ENCODE measurements at places on chromosomes 6 and 20.

DNA sequence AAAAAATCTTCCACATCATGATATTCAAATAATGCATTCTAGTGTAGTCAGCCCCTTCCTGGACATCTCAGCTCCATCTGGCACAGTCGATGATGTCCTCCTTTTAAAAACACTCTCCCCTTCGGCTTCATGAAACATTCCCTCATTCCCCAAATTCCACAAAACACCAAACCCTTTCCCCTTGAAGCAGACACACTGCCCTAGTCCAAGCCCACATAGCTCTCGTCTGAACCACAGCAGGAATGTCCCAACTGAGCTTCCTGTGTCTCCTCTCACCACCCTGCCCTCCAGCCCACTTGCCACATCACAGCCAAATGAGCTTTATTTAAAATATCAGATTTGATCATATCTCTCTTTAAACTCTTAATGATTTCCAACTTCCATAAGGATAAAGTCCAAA lies 106.4 kb upstream of the CARMIL1 start:
- no peak for DNase-seq

DNA sequence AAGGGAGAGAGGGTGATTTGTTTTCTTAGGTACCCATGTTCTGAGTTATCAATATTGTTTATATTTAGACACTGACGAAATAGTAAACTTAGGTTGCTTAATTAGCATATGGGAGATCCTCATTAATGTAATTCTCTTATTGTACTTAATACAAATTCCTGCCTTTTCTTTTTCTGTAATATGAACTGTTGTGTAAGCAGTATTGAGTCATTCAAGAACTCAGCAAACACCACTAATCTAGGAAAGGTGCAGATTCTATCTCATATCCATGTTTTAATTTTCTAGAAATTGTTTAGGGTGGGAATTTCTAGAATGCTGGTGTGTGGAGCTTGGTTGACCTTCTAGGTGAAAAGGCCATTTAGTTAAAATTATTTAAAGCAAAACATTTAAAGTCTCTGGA lies 216.0 kb downstream of the ZFAND3 start:
- DNase-seq = no peak

DNA sequence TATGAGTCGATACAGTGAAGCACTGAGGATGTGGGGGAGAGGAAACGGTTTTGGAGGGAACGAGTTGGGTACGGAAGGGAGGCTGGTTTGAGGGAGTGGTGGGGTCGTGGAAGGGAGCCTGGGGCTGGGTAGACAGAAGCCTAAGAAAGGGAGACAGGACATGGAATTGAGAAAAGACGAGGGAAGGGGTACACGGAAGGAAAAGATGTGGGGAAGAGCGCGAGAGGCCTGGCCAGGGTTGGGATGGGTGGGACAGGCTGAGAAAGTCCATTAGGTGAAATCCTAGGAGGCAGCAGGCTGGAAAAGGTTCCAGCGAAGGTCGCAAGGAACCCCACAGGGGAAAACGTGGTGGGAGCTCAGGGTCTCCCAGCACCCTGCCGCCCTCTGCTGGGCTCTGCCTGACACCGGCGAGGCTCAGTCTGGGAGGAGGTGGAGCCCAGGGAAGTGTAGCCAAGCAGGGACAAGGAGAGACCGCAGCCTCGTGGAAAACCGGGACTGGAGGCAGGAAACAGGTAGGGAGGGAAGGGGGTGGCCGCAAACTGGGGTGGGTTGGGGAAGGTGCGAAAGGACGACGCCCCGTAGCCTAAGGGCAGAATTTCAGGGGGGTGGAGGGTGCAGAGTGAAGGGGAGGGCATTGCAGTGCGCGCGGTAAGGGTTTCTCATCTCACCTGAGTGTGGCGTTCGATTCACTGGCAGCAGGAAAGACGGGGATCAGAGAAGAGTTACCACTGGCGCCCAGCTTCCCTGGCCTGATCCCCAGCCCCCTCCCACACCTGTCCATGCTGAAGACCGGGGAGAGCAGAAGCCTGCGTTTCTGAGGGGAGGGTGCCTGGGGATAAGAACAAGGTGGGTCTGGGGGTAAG lies 4.3 kb downstream of the GABBR1 start:
- DNase-seq = peak; percentile 81

- DNase-seq = peak; percentile 5
Observed at GRCh38 chr6:145015739-145016558, 719.4 kb downstream of the EPM2A start.

DNA sequence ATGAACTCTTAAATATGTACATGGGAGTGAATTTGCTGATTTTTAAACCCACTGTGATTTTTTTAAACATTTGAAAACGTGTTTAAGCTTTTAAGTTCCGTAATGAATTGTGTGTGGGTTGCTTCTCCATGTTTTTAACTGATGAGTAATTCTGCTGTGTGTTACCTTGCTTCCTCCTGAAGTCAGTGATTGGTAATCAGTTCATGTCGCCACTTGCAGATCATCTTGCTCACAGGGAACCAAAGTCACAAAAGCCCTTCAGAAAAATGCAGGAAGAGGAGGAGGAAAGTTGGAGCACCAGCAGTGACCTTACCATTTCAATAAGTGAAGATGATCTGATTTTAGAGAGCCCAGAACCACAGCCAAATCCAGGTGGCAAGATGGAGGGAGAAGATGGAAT lies 36.7 kb downstream of the KIZ start:
- no peak for DNase-seq

GRCh38 chr6:170227996-170228945 lies 62.6 kb downstream of the DLL1 start:
- no peak for DNase-seq

GRCh38 chr6:111423055-111423633 lies 59.9 kb downstream of the REV3L start:
- no peak for DNase-seq

DNA sequence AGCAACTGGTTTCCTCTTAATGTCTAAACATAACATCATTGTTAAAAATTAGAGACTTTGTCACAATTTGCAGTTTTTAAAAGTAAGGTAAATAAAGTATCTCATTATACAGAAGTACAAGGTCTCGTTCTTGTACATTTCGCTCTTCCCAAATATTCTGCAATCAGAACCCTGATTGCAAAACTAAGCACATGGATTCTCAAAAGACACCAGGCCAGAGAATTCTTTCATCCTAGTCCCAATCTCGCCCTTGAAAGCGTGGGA lies 355 bp upstream of the AKAP7 start:
- DNase-seq = no peak

- DNase-seq = no peak
Observed at GRCh38 chr6:153767127-153767526, 271.9 kb upstream of the OPRM1 start.

DNA sequence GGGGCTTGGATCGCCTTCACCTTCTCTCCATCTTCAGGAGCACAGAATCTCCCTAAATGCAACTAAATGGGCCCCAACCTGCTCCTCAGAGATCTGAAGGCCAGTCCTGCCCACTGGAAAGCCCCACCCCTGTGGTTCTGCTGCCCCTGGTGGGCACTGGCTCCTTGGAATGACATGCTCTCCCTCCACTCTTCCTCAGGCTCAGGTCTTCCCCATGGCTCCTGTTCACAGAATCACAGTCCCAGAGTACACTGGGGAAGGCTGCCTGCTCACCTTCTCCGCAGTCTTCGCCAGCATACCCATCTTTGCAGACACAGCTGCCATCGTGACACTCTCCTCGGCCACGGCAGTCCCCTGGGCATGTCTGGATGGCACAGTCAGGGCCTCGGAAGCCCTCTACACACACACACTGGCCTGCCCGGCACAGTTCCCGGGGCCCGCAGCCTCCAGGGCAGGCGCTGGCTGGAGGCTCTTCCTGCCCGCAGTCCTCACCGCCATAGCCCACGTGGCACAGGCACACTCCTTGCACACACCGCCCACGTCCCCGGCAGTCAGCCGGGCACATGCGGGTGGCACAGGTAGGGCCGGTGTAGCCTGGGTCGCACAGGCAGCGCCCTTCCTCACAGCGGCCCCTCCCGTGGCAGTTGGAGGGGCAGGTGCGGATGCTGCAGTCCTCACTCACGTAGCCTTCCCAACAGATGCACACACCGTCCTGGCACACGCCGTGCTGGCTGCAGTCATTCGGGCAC lies 13.6 kb downstream of the TNXB start:
- DNase-seq = no peak

DNA sequence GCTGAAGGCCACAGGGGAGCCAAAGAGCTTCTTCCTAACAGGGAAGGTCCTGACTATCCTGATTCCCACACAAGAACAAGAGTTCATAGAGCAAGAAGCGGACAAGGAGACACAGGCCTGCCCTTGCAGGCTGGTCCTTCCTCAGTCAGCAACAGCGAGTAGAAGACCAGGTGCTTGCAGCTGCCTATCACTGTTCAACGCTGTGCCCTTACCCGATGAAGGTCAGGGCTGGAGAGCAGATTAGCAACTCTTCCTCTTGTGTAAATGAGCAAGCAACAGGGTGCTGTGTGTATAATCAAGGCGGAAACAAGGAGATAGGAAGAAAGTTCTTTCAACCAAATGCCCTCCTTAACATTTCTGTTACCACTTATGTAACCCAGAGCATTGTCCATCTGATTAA lies 115.3 kb upstream of the SPACA1 start:
- no peak for DNase-seq

DNA sequence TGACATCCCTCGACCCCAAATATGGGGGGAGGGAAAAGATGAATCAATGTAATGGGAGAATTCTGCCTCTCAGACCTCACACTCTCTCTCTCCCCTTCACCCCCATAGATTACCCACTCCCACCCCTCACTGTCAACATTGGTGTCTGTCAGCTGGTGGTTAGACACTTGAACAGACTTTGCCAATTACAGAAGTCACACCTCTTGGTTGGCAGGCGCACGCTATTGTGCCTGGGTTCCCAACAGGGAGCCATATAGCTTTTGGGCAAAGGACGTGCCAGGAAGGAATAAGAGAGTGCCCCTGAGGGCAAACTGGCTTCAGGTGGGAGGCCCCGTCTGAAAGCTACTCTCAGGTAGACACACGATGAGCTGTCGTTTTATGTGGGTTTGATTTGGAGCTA lies 54.1 kb upstream of the FYN start:
- DNase-seq = no peak

- no peak for DNase-seq
Observed at GRCh38 chr20:63418617-63419016, 53.8 kb downstream of the KCNQ2 start.

GRCh38 chr20:60143261-60143842 lies 185.1 kb downstream of the CDH26 start:
- no peak for DNase-seq

DNA sequence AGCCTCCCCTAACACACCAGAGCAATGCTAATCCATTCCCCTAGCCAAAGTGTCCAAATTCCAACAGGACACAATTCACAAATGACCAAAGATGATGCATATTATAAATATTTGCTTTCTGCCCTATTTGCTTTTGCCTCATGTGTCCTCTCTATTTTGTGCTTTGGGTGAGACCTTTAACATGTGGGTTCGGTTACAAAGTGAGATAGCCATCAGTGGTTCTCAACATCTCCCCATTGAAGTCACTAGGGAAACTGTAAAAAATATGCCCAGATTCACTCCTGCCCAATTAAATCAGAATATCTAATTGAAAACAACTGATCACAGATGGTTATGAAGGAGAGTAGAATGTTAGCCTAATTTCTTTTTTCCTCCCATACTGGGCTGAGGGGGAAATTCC lies 159.2 kb downstream of the MTFR2 start:
- DNase-seq = no peak

DNA sequence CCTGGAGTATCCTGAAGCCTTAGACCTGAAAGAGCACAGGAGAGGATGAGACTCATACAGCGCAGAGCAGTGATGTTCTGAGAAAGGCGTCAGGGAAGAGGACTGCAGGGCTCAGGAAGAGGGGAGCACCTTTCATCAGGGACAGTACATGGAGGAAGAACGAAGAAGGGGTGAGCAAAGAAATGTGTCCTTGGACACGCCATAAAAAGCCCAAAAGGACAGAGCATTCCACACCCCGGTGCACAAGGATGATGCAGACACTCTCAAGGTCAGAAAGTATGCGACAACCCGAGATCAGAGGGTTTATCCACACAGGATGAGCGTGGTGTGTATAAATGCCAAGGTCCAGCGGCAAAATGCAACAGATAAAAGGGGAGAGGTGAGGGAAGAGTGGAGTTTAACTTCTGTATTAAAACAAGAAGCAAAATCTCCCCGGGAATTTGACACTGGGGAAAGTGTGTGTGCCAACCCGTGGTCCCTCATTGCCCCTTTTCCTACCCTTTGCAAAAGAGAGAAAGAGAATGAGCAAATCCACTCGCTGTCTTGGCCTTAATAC lies 64.4 kb downstream of the SLC23A2 start:
- no peak for DNase-seq

DNA sequence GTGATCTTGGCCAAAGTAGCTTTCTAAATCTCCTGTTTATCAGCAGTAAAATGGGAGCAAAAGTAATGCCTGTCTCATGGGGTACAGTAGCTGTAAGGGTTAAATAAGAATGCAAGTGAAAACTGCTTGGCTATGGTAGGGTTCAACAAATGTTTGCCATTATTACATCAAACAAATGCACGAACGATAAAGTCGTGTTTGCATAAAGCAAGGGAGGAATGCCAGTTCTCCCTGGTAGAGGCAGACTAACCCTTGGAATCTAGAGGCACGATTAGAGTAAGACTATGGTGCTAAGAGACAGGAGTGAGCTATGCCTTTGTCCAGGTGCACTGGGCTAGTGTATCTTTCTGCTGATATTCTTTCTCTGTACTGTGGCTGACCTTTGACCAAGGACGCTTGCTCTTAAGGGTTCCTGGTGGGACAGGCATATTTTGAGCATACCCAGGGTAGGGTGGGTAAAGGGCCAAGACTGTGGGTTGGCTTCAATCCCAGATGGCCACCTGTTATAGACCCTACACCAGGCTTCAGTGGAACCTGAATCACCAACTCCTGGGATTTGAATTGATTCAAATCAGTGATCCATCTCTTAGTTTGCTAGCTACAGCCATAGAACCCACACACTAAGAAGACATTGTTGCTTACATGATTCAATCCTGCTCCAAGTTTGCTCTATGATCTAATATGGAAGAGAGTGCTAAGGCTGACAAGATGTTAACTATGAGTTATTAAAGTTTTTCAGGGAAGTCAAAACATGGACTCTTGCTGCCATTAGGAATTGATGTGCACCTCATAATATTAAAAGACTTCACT lies 139.9 kb downstream of the CCDC170 start:
- no peak for DNase-seq

GRCh38 chr6:34278833-34279232 lies 30.0 kb upstream of the SMIM29 start:
- no peak for DNase-seq

DNA sequence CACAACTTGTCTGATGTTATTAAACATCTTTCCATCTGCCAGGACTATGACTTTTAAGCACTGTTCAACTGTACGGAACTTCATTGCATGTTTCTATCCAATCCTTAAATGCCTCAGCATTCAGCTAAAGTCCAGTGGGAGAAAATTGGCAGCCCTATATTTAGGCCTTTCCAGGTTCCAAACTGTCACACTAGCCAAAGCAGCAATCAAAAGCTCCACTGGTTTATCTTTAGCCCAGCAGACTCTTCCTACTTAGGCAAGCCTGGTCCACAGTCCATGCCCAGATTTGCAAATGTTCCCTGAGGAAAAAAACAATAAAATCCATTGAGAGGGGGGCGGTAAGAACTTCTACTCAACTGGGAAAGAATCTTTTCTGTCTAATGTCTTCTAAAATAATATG lies 349.1 kb upstream of the GJE1 start:
- no peak for DNase-seq
